ENCODE measurements at places on chromosomes 1 and 21.

DNA sequence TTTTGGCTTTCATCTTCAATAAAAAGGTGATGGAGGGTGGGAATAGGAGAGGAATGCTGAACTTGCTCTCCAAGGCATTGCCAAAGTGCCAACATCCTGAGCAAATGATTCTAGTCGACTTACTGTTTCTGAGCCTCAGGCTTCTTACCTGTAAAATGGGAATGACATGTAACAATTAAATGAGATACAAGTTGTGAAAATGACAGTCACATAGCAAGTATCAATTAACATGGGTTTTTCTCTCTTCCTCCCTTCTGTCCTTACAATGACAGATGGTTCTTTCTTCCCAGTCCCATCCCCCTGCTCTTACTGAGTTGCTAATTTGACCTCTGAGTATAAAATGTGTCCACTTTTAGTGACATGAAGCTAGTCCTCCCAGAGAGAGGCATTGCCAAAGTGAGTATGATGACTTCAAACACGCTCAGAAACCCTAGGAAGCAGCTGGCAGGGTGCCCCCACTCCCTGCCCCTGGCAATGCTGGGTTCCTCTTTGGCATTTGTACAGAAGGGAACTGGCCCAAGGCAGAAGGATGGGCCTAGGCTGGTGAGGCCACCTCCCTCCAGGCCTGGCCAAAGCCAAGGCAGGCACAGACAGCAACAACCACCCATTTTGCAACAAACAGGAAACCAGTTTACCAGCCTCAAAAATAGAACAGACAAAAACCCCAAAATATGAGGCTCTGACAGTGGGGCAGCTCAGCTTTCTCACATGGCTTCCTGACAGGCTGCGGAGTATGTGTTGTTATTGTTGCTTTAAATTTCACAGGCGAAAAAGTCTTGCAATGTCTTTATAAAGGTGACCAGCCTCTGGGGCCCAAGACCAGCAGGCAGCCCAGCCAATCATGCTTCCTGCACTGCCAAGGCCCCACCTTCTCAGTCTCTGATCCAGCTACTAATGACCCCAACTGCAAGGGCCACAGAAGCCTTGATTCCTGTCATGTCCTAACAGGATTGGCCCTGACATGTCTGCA is 115.9 kb downstream of the HIVEP3 start:
- DNase-seq: peak; percentile 88

DNA sequence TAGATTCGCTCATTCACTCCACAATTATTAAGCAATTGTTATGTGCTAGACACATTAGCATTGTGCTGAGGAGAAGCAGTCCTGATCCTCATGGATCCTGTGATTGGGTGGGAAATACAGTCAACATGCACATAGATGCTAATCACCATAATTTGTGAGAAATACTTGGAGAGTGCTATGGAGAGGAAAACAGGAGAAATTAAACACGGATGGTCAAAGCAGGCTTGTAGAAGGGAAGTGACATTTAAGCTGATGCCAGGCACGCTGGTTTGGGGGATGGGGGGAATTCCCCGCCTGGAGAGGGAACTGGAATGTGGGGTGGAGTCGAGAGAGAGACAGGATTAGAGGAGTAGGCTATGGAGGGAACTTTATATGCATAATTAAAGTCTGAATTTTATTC is 52.2 kb upstream of the L1TD1 start:
- DNase-seq: no peak

- no peak for DNase-seq
These were observed 25.0 kb upstream of the SHE start for GRCh38 chr1:154527192-154527591.

- no peak for DNase-seq
These were observed 766.6 kb downstream of the ADGRL2 start for GRCh38 chr1:82567348-82567747.

GRCh38 chr1:6912518-6912917 is 127.3 kb downstream of the CAMTA1 start:
- no peak for DNase-seq

- no peak for DNase-seq
These were observed 4.1 kb downstream of the UROD start for GRCh38 chr1:45016090-45016697.

- no peak for DNase-seq
These were observed 10.6 kb downstream of the HCRTR1 start for GRCh38 chr1:31627930-31628559.

DNA sequence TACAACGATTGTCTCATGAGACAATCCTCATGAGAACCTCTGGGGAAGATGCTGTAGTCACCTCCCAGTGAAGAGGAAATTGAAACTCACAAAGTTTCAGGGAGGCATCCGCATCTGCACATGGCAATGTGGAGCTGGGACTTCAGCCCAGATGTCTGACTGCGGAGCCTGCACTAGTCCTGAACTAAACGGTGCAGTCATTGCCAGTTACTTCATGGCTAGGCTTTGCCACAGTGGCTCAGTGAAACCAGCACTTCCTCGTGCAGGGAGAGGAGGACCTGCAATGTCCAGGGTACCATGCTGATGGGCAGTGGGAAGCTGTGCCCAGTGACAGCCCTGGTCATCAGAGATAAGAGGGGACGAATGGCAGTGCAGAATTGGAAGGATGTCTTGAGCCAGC is 40.7 kb upstream of the ETS2 start:
- DNase-seq: peak; percentile 16

GRCh38 chr1:234902774-234903547 is 225.7 kb downstream of the TOMM20 start:
- no peak for DNase-seq

DNA sequence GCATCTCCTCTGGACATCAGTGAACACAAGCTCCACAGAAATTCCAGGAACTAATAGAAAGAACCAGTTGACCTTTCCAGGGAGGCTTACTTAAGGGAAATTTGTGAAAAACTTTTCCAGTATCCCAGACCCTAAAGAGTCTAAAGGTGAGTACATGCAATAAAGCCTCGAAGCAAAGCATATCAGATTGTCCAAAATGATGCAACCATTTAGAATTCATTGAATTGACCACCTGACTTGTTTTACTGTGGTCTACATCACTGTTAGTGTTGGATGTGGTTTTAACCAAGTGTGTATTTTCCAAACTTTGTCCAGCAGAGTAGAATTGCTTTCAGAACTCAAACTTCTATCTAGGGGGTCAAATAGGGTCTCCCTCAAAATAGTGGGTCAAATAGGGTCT is 76.3 kb upstream of the TIAM1 start:
- DNase-seq: no peak

DNA sequence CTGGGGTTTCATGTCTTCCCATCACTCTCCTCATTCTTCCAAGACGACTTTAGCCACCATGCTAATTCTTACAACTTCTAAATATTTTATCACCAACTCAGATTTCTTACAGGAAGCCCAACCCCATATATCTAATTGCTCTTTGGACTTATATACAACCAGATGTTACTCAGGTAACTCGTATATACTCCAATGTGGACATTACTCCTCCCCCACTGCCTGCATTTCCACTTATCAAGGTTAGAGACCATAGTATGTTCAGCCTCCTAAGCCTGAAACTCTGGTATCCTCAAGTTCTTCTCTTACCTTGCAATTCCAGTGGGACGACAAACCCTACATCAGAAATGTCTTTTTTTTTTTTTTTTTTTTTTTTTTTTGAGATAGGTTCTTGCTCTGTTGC is 2.7 kb upstream of the RCC1 start:
- DNase-seq: no peak

DNA sequence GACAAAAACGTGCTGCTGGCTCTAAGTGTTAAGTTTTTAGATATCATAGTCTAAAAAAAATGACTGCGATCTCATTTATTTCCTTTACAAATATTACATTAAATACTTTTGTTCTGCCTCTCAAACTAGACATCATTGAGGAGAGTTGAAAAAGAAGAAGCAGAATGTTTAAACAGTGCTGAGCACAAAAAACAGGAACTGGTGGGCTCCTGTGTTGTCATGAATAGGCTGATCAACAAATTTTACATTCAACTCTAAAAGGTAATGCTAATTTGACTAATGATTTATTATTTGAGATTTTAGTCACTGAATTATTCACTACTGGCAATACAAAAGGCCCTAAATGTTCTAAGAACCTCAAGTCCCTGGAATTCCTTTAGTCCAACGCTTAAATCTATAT is 66.1 kb downstream of the GPATCH2 start:
- no peak for DNase-seq

DNA sequence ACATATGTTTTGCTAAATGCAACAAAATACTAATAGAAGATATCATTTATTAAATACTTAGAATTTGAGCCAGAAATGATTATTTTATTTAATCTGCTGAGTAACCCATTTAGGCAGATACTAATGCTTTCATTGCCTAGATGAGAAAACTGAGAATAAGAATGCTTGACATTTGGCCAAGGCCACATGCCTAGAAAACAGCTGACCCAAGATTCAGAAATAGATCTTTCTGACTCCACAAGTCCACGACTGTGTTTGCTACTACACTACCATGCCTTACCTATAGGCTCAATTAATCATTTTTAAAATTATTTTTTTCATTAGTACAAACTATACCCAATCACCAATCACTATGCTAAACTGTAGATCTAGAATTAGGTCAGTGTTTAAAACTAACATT is 129.7 kb downstream of the ATP1B1 start:
- DNase-seq: no peak

DNA sequence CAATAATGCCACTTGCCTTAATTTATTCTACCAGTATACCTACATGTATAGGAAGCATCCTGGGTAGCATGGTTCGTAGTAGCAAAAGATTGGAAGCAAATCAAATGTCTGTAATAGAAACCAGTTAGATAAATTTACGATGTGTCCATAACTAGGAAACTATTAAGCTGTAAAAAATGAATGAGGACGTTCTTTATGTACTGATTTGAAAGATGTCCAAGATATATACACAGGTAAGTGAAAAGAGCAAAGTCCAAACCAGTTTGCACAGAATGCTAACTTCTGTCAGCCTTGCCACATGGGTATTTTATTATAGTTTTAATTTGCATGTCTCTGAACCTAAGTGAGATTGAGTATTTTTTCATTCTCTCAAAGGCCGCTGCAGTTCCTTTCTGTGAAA is 251.8 kb upstream of the IRF2BP2 start:
- no peak for DNase-seq

GRCh38 chr1:151849126-151849525 is 4.4 kb downstream of the THEM5 start:
- no peak for DNase-seq

DNA sequence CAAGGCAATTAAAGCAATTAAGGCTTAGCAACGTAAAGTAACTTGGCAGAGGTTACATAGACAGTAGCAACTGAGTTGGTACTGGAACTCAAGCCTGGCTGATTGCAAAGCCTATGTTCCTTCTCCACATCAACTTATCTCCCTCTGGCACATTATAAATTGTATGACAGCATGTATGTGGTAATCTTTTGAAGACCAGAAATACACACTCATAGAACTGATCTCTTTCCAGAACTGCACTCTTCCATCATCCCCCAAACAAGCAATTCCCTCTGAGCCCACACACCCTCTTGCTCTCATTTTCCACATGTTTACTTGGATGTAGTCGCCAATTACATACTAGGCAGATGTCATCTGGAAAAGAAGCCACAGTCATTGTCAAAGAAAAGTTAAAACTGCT is 502.2 kb downstream of the PLPP3 start:
- DNase-seq: no peak

DNA sequence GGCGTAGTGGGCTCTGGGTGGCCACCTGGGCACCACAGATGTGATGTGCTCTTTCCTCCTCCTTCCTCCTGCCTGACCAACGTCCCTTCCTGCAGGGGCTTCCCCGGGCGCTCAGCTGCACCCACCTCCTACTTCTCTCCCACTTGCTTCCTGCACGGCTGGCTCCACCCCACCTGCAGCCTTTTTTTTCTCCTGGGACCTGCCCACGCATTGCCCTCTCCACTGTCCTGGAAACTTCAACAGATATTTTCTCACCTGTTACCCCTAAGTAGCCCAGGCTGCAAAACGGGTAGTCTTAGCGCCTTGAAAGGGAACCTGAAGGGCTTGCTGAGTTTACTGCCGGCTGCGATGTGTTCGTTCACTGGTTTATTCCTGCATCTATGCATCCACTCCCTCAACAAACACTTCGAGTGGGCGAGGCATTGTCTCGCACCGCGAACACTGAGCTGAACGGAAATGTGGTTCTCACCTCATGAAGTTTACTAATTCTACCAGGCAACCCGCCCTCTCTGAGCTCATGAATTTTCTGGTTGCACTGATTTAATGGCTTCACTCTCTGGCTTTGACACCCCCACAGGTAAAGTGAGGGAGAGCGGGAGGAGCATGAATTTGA is 23.6 kb downstream of the ZBTB18 start:
- DNase-seq: no peak

DNA sequence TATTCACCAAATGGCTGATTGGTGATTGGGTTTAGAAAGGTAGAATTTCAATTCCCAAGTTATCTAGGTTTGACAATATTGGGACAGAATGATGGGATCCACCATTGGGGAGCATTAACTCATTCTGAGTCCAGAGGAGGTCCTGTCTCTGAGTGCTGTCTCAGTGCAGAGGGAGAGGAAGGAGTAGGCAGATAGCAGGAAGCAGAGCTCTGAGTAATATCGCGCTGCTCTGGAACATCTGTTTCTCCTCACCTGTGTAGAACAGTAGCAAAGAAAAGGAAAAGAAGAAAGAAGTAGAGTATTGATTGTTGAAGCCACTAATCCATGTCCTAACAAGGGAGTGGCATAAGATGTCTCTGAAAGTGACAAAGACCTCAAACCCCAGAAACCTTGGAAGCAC is 1657.8 kb downstream of the MRPL39 start:
- DNase-seq: no peak

GRCh38 chr1:176754676-176755075 is 291.7 kb downstream of the PAPPA2 start:
- DNase-seq: no peak

- no peak for DNase-seq
These were observed 122.8 kb upstream of the RAB4A start for GRCh38 chr1:229148041-229148671.

GRCh38 chr1:224671076-224671475 is 55.0 kb downstream of the CNIH3 start:
- DNase-seq: peak; percentile 26

DNA sequence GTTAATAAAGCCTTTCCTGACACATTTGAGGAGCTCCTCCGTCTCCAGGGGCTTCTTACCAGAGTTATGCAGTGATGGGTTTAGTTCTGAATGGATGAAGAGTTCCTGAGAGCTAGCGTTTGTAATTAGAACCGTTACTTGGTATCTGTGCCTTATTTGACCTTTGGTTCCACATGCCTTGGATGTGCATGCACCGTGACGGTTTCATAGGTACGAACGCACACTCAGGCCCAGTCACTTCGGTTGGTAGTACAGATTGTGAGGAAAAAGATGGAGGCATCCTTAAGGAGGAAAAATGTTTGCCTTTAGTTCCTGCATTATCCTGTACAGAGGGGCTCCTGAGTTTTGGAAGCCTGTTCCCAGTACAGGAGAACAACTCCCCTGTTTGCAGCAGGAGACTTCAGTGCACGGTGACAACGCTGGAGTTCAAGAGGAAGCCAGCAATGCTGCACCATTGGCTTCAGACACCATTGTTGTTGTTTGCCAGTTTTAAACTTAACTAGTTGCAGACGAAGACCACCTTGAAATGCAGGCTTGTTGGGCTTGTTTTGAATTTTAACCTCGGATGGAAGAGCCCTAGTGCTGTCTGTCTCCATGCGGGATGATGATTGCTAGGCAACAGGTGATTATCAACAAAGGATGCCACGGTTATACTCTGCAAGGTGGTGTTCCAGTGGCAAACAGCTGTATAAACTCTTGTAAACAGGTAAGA is 8.2 kb downstream of the RBM15 start:
- no peak for DNase-seq
